NCI-H748 treated with DMSO at 0.1 percent for 48 hours (cell line): ENCODE measurements at places on chromosomes 11 and 22.
A peak's percentile ranks its signal among the peaks of the same experiment; 100 is the strongest.

GRCh38 chr11:62823677-62824076 is 8.2 kb downstream of the STX5 start:
- DNase-seq = no peak

DNA sequence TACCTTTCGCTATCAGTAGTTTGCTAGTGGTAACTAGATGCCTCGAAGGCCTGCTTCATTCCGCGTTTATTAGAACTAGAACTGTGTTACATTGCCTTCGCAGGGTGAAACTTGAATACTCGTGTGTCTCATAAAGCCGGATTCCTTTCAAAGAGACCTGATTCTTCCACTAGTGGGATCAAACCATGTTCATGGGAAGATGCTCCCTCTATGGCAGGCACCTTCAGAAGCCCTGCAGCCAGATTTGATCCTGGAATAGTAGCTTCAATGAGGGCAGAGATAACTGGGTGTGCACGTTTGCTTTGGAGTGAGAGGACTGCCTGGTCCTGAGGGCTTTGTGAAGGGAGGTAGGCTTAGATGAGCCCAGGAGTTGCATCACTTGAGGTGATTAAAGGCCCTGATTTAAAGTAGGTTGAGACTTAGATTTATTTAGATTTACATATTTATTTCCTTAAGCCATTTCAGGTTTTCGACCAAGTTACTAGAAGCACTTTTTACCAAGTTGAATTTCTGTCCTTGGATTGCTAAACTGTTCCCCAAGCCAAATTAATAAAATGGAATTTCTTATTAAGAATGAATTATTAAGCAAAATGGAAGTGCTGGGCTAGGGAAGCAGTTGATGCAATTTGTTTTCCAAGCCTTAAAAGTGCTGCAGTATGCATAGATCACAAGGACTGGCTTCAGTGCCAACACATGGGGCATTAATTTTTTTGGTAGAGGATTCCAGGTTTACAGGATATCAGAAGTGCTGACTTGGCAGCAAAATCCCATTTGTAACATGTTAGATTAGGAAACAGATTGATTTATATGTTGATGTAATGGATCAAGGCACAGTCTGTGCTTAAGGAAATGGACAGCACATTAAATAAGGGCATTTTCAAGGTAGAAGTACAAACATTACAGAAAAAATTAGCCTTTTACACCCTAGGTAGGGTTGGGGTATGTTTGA is 32.9 kb downstream of the APLP2 start:
- DNase-seq = no peak

DNA sequence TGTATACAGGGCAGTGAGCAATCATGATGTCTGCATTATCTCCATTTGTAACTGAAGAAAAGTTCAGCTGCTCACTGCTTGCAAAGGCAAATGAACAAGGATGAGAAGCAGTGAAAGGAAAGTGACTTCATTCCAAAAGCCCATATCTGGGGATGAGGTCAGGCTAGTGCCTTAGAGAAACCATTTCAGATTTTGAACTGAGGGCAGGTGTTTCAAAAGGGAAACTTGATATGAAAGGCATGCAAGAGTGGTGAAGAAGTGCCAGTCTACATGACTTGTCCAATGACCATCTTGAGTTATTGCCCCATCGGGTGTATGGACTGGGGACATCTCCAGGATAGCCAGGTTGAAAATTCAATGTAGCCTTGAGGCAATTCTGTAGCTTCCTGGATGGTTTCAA is 7.3 kb upstream of the APOL4 start:
- DNase-seq = no peak

DNA sequence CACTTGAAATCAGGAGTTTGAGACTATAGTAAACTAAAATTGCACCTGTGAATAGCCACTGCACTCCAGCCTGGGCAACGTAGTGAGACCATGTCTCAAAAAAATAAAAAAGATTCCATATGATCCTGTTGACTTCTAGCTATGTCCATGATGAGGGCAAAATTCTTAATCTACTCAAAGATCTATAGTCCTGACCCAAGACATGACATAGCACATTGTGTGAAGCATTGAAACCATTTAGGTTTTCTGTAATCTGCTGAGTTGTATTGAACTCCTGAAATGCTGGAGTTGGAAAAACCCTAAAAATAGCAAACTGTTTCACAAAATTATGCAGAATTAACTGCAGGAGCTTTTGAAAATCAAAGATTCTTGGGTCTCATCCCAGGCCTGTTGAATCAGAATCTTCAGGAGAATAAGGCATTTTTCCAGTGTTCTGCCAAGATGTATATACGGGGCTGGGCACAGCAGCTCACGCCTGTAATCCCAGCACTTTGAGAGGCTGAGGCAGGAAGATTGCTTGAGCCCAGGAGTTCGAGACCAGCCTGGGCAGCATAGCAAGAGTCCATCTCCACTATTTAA is 29.8 kb upstream of the LDHA start:
- no peak for DNase-seq

GRCh38 chr11:7494086-7494745 is 8.9 kb downstream of the OLFML1 start:
- no peak for DNase-seq

GRCh38 chr11:1998290-1998689 is 648 bp upstream of the H19 start:
- DNase-seq = no peak

- no peak for DNase-seq
These were observed 33.8 kb upstream of the SCUBE1 start for GRCh38 chr22:43376765-43377547.

- DNase-seq = peak; percentile 3
These were observed 60.6 kb downstream of the NXPE2 start for GRCh38 chr11:114738954-114739353.

DNA sequence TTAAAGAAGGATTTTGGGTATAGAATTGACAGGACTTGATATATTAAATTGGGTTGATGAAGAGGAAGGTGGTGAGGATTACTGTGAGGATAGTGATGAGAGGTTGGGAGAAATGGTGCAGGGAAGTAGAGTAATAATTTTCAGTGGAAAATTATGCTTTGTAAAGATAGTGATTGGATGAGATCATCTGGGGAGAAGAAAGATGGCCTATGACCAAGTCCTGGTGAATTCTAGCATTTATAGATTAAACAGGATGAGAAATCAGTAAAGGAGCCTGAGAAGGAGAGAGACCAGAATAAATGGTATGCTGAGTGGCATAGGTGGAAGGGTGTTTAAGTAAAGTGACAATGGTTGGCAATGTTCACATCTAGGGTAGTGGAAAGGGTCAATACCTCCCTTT is 15.0 kb downstream of the IPO7 start:
- DNase-seq = no peak

DNA sequence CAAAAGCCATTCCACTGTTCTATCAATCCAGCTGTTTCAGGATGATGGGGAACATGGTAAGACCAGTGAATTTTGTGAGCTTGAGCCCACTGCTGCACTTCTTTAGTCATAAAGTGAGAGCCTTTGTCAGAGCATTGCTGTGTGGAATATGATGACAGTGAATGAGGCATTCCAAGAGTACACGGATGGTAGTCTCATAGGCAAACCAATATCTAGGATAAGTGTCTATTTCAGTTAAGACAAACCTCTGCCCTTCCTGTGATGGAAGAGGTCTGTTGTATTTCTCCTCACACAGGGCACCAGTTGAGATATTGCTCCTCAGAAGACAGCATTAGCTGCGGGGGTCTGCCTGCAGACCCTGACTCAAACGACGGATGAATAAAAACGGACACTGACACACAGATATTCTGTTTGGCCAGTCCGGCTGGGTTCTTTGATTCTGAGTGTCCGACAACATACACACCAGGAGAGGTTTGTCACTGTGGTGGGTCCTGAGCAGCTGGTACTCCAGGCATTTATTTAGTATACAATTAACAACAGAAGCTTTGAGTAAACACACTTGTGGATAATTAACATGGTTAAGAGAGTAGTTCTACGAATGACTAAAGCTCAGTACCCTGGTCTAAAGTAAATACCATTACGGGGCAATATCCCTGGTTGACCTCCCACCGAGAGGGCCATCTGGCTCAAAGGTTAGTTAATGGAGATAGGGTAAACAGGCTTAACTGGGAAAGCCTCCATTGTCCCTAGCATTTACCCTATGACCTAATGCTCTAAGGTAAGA is 121.7 kb downstream of the ZNF280B start:
- peak; percentile 81 for DNase-seq

DNA sequence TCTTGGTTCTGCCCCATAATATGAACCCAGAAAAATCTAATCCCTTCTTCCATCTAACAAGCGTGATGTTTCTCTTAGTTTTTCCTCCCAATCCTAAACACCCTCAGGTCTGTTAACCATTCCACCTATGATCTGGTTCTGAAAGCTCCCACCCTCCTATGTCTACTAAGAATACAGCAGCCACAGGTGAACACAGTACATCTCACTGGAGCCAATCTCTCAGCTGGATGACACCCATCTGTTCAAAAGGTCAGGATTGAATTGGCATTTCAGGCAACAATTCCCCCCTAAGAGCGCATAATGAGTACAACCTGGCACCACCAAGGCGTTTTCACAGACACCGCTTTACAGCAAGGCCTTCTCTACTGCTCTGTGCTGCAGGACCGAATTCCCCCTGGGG is 19.0 kb upstream of the APOA1 start:
- no peak for DNase-seq

GRCh38 chr11:35855671-35856070 is 88.2 kb upstream of the LDLRAD3 start:
- DNase-seq = no peak

GRCh38 chr11:45399166-45399565 is 113.0 kb upstream of the SYT13 start:
- no peak for DNase-seq
